ENCODE measurements at places on chromosomes 12 and 14.

GRCh38 chr12:31850268-31850667 is 108.9 kb upstream of the RESF1 start:
- peaks cover 40% of the 10 kb centered on the region for H3K36me3 ChIP-seq
- H3K4me1 ChIP-seq = no peaks in the 10 kb centered on the region
- no peak for DNase-seq
- H3K27ac ChIP-seq = no peak overlapping the region
- H3K4me3 ChIP-seq = no peak overlapping the region

DNA sequence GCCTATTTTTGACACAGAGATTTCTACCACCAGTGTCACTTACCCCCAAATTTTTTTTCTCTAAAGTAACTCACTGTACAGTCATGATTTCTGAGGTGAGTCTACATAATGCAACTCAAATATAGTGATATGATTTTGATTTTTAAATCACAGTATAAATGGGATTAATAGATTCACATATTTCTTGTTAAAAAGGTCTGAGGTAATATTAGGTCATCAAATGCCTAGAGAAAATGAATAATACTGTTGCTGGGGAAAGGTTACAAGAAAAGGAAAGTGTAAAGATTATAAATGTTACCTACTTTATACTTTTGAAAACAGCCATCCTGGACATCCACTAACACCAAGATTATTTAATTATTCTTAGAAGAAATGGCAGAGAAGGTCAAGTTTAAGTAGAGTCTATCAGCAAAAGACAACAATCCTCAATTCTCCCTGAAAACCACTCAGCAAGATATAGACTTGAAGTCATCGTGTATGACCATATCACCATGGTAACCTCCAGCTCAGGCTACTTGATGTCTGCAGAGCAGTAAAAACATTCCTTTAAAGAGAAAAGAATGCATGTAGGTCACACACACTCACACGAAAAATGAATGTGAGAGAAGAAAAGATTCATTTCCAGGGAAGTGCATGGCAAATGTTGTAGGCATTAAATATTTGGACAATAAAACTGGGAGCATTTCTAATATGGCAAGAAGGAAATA is 58.7 kb downstream of the CCDC59 start:
- H3K4me3 ChIP-seq = no peak overlapping the region
- no peak for DNase-seq
- H3K27me3 ChIP-seq = no peaks in the 10 kb centered on the region
- H3K4me1 ChIP-seq = no peaks in the 10 kb centered on the region

GRCh38 chr14:81193924-81194633 is 26.7 kb downstream of the GTF2A1 start:
- peak; percentile 38 for DNase-seq
- peak overlapping the region; percentile 52 for H3K27ac ChIP-seq
- H3K36me3 ChIP-seq = peaks cover 60% of the 10 kb centered on the region
- H3K27me3 ChIP-seq = no peaks in the 10 kb centered on the region
- H3K4me1 ChIP-seq = peaks cover 44% of the 10 kb centered on the region

GRCh38 chr12:7093892-7094291 is 1.6 kb upstream of the C1R start:
- DNase-seq = no peak
- no peak overlapping the region for H3K4me3 ChIP-seq
- H3K27me3 ChIP-seq = peaks cover 5% of the 10 kb centered on the region
- peaks cover 12% of the 10 kb centered on the region for H3K36me3 ChIP-seq

DNA sequence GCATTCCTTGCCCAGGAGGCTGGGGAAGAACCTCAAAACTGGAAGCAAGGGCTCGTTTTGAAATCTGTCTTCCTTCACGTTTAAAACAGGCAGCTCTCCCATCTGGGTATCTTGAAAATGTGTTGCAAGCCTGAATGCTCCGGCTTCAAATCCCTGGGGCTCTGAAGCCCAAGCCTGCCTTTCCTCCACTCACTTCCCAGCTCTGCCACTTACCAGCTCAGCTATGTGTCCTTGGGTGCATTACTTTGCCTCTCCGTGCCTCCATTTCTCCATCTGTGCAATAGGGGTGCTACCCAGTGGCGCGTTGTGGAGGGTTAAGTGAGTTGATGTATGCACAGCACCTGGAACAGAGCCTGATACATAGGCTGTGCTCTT is 97.6 kb downstream of the GCH1 start:
- peaks cover 3% of the 10 kb centered on the region for H3K4me1 ChIP-seq
- H3K27me3 ChIP-seq = peaks cover 40% of the 10 kb centered on the region
- H3K4me3 ChIP-seq = no peak overlapping the region
- no peak for DNase-seq
- no peak overlapping the region for H3K27ac ChIP-seq

- no peak overlapping the region for H3K27ac ChIP-seq
- H3K4me3 ChIP-seq = no peak overlapping the region
- no peak for DNase-seq
- H3K4me1 ChIP-seq = no peaks in the 10 kb centered on the region
- no peaks in the 10 kb centered on the region for H3K36me3 ChIP-seq
Measured at GRCh38 chr12:32369202-32369601, 30.2 kb upstream of the FGD4 start.

DNA sequence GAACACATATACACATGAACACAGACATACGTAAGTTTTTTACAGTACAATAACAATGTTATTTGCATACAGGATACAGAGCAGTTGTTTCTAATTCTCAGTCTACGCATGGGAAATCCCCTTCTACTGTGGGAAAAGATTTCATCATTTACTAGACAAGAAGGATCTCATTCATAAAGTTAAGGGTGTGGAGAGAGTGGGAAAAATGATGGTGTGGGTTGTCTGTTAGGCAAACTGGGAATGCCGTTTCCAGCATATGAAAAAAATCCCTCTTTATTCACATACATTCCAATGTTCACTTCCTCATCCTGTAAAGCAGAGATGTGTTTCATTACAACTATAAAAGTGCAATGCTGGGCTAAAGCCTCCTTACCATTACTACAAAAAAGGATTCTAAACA is 120.9 kb downstream of the SINHCAF start:
- peaks cover 12% of the 10 kb centered on the region for H3K4me1 ChIP-seq
- DNase-seq = no peak
- no peak overlapping the region for H3K27ac ChIP-seq

- H3K27me3 ChIP-seq = no peaks in the 10 kb centered on the region
- no peaks in the 10 kb centered on the region for H3K4me1 ChIP-seq
- H3K27ac ChIP-seq = no peak overlapping the region
- DNase-seq = no peak
- H3K4me3 ChIP-seq = no peak overlapping the region
- no peaks in the 10 kb centered on the region for H3K36me3 ChIP-seq
Measured at GRCh38 chr12:65505386-65506121, 227.1 kb downstream of the MSRB3 start.

DNA sequence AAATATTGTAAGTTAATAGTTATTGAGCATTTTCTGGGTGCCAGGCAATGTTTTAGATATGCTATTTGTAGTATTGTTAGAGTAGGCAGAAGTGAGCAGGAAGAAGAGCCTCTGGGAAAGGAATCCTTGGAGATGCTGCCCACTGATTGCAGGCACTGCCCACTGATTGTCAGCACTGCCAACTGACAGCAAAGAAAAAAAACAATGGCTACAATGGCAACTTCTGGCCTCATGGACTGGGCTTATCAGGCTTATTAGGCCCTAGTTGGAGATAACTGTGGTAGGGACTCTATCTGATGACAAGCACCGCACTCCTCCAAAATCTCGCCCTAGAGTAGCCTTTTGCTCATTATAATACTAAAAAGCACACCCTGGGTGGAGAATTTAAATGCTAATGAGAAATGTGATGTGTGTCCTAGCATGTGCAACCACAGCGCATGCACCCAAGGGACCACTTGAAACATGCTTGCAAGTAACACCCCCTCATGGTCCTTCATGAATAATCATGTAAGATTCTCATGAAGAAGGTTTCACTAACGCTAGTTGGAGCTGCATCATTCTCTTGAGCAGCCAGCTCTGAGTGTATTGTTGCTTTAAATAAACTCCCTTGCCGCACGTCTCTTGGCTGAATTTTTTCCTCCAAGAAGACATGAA is 103.5 kb upstream of the PPP4R3A start:
- H3K36me3 ChIP-seq = no peaks in the 10 kb centered on the region
- H3K27ac ChIP-seq = no peak overlapping the region
- no peak overlapping the region for H3K4me3 ChIP-seq
- H3K27me3 ChIP-seq = no peaks in the 10 kb centered on the region
- no peak for DNase-seq

GRCh38 chr12:12985817-12986408 is 14.2 kb downstream of the HEBP1 start:
- H3K4me3 ChIP-seq = no peak overlapping the region
- DNase-seq = no peak
- H3K4me1 ChIP-seq = no peaks in the 10 kb centered on the region
- no peak overlapping the region for H3K27ac ChIP-seq

DNA sequence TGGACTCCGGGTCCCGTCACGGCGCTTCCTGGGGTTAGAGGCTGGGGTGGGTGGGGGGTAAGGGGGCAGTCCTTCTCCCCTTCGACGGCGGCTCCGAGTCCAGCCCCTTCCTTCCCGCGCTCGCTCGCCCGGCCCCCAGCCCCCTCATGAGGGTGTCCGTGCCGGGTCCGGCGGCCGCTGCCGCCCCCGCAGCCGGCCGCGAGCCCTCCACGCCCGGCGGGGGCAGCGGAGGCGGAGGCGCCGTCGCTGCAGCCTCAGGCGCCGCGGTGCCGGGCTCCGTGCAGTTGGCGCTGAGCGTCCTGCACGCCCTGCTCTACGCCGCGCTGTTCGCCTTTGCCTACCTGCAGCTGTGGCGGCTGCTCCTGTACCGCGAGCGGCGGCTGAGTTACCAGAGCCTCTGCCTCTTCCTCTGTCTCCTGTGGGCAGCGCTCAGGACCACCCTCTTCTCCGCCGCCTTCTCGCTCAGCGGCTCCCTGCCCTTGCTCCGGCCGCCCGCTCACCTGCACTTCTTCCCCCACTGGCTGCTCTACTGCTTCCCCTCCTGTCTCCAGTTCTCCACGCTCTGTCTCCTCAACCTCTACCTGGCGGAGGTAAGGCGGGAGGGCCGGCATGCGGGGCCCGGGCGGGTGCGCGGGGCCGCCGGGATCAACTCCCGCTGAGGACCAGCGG is 500 bp downstream of the GPR137C start:
- H3K4me3 ChIP-seq = peak overlapping the region; percentile 92
- no peaks in the 10 kb centered on the region for H3K36me3 ChIP-seq
- peaks cover 27% of the 10 kb centered on the region for H3K4me1 ChIP-seq
- peaks cover 27% of the 10 kb centered on the region for H3K27me3 ChIP-seq

All from activated CD4-positive, alpha-beta memory T cell treated with anti-CD3 and anti-CD28 coated beads, Interleukin-2, amount 10 ng/mL, durations not matched to agents 7 days and 5 days (primary cell).